ENCODE measurements at places on chromosomes 7 and 10. TPM values are rescaled to one million over a fixed set of nuclear protein-coding genes. Genes with fewer than 3 reads are reported as not detected.

Gene HNRNPF
- 256 TPM for total RNA-seq

Gene DNAJC12
- 53.7 TPM for total RNA-seq

GRCh38 chr7:11858026-11858425, 26.0 kb upstream of the THSD7A start:
- no peak for DNase-seq

Gene TMEM270
- not detected for total RNA-seq

Gene SPDYE2
- total RNA-seq = not detected

All from NCI-H460 (cell line).